ENCODE measurements at places on chromosomes 11 and 22.
A peak's percentile ranks its signal among the peaks of the same experiment; 100 is the strongest.

- DNase-seq = no peak
These were observed 4.7 kb downstream of the API5 start for GRCh38 chr11:43316451-43316850.

DNA sequence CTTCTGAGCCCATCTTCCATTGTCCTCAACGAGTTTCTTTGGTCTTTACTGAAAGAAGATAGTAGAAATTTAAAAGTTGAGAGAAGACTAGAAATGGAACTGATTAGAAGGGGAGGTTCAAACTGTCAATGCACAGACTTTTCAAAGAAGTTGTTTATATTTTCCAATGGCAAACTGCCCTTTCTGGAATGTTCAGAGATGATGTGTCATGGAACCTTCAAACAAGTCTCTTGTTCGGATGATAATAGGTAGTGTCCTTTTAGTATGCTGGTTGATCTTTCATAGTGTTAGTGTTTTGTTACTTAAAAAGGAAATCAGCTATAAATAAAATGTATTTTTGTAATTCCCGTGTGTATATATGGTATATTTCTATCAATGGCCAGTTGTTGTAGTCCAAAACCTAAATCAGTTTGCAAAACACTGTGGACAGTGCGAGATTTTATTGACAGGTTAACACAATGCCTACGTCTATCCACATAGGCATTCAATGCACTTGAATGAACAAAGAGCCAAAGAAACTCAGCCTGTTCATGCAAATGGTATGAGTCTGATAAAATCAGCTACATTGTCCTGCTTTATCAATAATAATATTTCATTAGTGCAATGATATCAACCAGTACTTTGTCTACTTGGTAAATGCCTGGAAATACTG lies 30.9 kb downstream of the C11orf91 start:
- DNase-seq = no peak

- no peak for DNase-seq
These were observed 42.2 kb downstream of the DRG1 start for GRCh38 chr22:31441652-31442051.

- no peak for DNase-seq
These were observed 26.5 kb downstream of the TRIM77 start for GRCh38 chr11:89736566-89736965.

DNA sequence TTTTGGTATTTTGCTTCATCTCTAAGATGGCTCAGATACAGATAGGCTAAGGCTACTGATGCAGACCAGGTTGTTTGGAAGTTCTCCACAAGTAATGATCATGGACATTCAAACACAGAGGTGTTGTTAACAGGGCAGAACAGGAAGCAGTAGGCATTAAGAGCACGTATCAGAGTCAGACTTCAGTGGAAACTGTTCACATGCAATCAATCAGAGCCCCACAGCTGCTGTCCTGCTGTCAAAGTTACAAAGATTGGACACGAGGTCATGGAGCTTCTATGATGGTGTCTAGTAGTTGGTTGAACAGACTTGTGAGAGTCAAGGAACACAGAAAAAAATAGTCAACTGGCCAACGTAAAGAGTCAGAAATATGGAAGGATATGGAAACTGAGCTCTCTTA lies 19.8 kb downstream of the OR10D3 start:
- no peak for DNase-seq

DNA sequence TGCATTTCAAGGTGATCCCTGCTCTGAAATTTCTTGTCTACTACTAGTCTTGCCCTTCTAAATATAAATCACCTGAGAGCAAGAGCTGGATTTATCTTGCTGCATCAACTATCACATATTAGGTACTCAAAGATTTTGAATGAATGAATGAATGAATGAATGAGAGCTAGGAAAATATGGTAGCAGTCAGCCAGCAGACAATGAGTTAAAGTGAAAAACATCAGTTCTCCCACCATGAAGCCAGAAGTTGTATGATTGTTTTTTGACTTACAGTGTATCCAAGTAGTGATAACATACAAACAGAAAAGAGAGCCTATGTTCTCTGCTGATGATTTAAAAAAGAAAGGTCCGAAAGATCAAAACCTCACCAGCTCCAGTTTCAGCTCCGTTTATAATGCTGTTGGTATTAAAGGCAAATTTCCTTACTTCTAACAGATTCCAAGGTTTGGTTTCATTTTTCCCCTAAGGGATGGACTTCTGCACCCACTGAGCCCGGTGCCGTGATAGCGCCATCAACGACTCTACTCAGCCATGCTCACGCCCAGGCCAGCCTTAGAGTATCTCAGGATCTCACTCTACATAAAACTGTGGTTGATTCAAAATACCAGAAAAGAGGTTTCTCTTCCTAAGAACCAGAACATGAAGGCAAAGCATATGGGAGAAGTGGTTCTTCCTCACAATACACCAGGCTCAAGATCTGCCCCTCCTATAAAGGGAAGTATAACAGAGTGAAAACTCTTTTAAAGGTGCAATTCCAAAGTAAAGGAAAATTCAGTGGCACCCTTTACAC lies 92.0 kb downstream of the SGSM3 start:
- no peak for DNase-seq

DNA sequence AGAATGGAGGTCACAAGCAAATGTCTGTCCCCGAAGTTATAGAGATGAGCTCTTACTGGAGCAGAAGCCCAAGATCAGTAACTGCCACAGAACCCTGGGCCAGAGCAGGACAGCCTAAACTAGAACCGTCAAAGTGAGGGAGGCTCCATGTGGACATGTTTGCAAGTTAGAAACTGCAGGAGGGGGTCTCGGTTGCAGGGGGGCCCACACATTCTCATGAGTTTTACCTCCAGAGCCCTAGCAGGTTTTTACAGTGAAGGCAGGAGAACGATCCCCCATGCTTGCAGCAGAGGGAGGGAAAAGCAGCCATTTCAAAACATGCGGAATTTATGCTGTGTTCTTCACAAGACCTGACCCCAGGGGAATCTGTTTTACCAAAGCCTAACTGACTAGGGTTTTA lies 133.5 kb upstream of the B3GAT1 start:
- no peak for DNase-seq

- peak; percentile 79 for DNase-seq
These were observed 467 bp downstream of the EPS8L2 start for GRCh38 chr11:706439-706956.

DNA sequence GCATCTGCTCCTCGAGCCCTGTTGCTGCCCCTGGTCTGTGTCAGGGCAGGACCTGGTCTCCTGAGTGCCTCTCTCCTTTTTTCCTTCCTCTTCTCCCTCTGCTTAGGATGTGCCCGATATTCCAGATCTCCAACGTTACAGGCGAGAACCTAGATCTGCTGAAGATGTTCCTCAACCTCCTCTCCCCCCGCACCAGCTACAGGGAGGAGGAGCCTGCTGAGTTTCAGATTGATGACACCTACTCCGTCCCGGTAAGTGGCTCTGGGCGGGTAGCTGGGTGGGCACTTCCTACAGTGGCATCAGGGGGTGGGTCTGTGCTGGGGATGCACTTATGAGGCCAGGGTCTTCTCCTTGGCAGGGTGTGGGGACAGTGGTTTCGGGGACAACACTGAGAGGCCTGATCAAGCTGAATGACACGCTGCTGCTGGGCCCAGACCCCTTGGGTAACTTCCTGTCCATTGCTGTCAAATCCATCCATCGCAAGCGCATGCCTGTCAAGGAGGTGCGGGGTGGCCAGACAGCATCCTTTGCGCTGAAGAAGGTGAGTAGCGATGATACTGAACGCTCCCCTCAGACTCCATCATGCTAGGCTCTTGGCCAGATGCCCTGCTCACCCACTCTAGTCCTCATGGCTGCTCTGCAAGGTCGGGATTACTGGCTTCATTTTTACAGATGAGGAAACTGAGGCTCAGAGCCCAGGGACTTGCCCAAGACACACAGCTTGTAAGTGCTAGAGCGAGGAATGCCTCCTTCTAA lies 20.3 kb downstream of the GTPBP1 start:
- DNase-seq = no peak

DNA sequence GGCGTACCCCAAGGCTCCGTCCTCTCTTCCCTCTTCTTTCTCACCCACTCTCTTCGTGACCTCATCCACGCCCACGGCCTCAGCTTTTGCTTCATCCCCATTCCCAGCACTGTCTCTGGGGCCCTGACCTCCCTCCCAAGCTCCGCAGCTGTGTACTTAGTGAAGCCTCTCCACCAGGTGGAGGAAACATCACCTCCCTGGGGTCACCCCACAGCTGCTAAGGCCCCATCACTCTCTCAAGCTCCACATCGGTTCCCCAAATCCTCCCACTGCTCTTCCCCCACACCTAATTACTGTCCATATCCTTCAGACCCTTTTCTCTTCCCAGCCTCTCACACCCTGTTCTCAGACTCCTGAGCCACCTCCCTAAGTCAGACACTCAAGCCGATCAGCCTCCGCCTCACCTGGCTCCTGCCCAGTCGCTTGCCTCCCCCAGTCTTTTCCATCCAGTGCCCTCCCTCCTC lies 7.9 kb upstream of the SYT7 start:
- no peak for DNase-seq

DNA sequence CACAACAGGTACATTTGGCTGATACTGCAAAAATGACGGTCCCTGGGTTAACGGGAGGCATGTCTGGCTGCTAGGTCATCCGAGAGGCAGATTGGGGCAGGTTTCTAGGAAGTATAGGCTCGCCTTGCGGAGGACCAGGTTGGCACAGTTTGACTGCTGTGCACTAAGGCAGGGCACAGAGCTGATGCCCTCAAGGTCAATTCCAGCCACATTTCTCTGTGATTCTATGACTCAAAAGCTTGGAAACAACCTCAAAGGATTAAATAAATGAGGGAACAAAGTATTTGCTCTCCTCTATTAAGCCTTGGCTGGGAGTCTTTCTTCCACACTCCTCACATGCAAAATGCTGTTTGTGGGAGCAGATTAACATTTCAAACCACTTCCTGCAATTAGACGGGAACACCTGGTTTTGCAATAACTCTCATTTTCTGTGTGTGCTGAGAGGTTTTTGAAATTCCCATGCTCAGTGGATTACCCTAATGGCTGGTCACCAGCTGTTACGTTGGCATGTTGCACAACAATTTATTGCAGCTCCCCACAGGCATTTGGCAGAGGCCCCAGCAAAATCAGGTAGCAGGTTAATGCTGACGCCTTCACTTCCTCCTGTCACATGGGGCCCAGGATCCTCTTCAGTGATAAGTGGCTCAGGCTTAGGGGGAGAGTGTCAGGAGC lies 61.0 kb upstream of the PLET1 start:
- DNase-seq = peak; percentile 91

DNA sequence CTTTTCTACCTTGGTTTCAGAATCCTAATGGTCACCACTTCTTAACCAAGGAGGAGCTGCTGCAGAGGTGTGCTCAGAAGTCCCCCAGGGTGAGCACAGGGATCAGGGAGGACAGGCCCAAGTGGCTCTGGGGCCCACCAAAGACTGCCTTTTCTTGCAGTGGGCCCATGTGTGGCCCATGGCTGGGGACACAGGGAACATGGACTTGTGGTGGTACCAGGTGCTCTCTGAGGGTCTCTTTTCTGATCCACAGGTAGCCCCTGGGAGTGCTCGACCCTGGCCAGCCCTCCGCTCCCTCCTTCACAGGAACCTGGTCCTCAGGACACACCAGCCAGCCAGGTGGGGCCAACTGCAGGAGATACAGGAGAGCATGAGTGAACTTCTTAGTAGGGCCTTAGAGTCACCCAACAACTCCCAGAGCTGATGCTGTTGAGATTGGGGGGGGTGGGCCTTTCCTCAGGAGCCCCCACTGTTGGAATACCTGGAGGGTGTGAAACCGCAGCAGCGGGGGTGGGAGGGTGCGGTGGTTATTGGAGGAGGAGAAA lies 2.0 kb downstream of the MUS81 start:
- DNase-seq = peak; percentile 47

DNA sequence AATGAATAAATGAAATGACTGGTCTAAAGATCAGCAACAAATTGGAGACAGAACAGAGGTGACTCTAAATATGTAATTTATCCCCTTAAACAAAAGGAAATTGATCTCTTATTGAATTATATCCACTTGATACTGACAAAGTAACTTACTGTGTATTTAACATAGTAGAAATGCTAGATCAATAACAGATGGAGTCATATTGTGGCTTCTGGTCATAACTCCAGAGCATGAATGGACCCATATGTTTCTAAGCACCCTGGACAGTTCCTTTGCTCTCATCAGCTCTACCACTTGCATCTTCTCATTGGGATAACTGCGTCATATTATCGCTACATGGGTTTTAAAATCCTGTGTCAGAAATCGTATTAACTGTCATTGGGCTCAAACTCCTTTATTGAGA lies 222.3 kb downstream of the ETS1 start:
- no peak for DNase-seq

- no peak for DNase-seq
These were observed 17.8 kb upstream of the TTC12 start for GRCh38 chr11:113296447-113297205.

GRCh38 chr11:11553573-11553972 lies 68.2 kb downstream of the GALNT18 start:
- no peak for DNase-seq

DNA sequence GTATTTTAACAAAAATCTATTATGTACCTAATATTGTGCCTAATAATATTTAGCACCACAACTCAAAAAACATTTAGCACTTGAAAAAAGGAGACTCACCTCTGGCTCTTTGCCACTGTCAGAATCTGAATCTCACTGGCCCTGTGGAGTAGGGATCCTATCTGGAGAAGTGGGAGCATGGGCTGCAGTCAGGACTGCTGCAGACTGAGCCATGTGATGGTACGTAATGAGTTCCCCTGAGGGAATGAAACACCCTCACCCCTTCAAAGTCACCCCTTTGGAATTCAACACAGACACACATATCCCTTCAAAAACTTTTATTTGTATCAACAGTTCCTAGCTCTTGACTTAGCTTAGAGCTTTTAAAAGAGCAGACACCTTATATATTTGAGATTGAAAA lies 6.5 kb downstream of the PTPMT1 start:
- no peak for DNase-seq

DNA sequence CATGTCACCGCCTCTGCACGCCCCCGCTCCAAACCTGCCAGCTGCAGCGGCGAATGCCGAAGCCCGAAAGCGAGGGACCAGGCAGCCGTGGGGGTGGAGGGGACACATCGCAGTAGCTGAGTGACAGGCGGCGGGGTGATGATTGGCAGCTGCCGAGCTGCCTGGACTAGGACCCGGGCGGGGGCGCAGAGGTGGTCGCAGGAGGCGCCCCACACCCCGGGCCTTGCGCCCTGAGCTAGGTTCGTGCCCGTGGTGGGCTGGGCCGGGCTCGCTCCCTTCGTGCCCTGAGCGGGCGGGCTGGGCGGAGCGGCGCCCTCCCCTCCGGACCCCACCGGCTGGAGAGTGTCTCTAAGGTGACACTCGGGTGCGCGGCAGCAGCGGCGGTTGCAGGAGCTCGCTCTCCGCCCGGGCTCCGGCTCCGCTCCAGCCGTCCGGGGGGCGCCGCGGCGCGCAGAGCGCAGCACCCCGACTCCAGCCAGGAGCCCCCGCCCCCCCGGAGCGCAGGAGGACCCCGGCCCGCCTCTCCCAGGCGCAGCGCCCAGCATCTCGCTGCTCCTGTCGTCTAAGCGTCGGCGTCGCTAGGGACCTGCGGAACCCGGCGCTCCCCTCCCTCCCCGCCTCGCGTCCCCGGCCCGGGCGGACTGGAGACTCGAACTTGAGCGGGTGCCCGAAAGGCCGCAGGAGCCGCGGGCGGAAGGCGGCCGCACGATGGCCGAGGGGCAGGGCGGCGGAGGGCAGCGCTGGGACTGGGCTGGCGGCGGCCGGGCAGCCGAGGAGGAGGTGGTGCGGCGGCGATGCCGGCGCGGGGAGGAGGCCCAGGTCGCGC lies 14.5 kb upstream of the DGKZ start:
- DNase-seq = no peak

All from RWPE2 (cell line).